ENCODE measurements at places on chromosomes 2 and 18.

DNA sequence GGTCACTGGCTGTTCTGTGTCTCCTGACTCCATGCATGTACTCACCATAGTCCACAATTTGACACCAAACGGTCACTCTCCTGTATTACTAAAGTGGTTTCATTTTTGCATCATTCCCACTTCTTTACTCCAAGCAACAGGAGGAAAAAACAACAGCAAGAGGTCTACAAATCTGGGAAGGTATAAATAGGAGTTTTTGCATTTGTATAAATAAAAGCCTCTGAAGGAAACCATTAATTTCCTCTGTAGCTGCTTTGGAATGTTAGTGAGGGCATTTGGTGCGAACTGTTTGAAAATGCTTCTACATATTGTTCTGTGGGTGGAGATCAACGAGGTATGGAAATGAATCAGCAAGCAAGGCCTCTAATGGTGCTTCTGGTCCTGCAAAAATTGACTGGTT, 148.5 kb upstream of the DLX2 start:
- no peak for DNase-seq

GRCh38 chr2:84631047-84631446, 114.7 kb downstream of the DNAH6 start:
- DNase-seq: no peak

GRCh38 chr2:71919708-71920107, 228.0 kb downstream of the CYP26B1 start:
- DNase-seq: no peak

DNA sequence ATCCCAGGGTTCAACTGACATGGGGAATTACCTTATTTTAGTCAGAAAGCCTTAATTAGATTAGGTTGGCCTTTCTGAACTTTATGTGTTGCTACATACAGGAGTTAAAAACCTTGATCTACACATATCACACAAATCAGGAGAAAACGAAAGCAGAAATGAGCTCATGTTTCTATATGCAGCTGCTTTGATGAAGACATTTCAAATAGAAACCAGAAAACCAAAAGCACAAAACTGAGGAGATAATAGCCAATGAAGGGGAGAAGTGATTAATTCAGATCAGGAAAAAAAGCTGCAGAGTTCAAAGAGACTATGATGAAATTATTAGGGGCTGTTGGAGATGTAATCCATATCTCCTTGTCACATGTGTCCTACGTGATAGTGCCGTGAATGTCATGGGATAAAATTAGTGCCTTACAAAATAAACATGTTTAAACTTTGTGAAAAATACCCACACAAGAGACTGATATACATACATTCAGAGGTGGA, 255.0 kb downstream of the CAMKMT start:
- no peak for DNase-seq

GRCh38 chr2:159571540-159572260, 44.6 kb downstream of the BAZ2B start:
- DNase-seq: no peak

DNA sequence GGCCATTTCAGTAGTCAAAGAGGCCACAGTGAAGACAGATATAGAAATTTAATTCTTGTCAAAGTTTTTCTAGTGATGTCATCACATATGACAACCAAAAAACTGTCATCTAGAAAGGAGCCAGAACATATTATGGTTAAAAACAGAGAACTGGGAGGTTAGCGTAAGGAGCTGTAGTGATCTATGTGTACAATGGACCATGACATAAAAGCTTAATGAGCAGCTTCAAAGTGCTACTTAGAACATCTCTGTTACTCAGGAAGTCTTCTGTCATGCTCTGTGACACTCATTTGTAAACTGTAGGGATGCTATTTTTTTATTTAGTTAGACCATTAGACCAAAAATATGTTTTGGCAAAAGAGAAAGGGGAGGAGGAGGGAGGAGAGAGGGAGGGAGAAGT, 57.3 kb downstream of the CMPK2 start:
- no peak for DNase-seq

DNA sequence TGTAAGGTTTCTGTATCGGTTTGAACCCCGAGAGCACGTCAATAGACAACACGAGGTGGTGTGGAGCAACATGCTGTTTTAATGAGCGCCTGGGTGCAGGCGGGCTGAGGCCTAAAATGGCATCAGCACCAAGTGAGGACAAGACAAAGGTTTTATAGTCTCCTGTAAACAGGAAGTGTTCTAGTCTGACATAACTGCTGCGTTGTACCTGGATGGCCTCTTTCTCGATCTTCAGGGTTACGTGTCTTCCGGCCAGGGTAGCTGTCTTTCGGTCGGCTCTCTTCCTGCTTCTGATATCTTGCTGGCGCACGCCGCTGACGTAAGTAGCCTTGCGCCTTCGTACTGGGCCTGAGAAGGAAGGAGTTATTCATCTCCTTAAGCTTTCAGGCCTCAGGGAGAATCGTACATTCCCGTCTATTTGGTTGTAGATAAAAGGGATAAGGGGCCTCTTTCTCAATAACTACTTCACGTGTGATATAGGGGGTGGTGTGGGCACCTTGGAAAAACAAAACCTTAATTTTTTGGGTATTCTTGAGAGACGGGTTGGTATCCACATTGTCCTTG, 53.5 kb downstream of the KYNU start:
- DNase-seq: no peak

GRCh38 chr2:86570059-86570458, 6.8 kb upstream of the CHMP3 start:
- no peak for DNase-seq
